CD4-positive, alpha-beta T cell treated with Interleukin-1 beta for 1 hour (primary cell): ENCODE measurements at places on chromosomes 7 and 10.
A peak's percentile ranks its signal among the peaks of the same experiment; 100 is the strongest.

DNA sequence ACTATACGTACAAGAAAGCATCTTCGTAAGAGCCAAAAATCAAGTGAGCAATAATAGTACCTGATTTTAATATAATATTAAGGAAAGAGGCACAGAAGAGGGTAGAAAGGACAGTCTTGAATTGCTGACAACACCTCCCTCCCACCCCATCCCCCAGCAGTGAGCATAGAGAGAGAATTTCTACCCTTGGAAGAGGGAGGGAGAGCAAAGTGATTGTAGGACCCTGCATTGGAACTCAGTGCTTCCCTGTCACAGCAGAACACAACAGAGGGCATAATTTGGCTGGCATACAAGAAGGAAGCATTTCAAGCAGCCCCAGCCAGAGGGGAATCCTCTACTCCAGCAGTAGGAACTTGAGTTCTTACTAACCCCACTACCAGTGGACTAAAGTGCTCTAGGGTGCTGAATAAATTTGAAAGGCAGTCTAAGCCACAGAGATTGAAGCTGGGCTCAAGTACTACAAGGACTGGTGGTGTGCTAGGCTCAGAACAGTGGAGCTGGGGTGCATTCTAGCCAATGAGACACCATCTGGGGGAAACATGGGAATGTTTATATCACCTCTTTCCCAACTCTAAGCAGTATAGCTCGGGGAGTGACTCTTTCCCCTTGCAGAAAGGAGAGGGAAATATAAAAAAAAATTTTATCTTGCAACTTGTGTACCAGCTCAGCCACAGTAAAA lies 44.2 kb downstream of the PCLO start:
- no peak for DNase-seq

GRCh38 chr7:38928506-38928905 lies 19.5 kb upstream of the VPS41 start:
- DNase-seq = no peak

DNA sequence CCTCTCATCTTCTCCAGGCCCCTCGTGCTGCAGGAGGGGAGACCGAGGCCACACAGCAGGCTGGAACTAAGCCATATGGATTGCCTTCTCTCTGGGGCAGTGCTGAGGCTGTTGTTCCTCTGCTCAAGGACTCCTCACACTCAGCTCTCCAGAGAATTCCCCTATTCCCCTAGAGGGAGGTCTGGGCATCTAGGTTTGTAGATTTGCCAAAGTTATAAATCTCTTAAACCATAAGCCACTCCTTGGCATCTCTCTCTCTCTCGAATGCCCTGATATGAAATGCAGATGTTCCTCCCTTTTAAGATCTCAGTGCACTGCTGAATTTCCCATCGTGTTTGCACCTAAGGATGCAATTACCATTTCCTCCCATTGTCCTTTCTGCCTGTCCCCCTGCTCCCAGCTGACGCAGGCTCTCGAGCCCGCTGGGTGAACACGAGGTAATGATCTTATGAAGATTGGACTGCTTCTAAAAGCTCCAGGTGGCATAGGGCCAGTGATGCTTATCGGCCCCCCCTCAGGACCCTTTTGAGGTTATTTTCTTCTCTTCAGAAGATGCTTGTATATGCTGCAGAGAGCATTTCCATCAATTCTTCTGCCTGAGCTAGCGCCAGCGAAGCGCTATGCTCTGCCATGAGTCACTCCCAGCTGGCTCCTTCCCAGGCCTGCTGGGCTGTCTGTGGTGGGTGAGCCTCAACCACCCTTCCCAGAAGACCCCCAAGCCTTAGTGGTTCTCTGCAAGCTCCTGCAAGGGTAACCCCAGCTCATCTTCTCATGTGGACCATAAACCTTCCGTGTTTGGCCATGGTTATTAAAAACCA lies 41.6 kb upstream of the AQP1 start:
- DNase-seq = no peak

- DNase-seq = no peak
Measured at GRCh38 chr10:47381427-47382379, 2.4 kb downstream of the ZNF488 start.

DNA sequence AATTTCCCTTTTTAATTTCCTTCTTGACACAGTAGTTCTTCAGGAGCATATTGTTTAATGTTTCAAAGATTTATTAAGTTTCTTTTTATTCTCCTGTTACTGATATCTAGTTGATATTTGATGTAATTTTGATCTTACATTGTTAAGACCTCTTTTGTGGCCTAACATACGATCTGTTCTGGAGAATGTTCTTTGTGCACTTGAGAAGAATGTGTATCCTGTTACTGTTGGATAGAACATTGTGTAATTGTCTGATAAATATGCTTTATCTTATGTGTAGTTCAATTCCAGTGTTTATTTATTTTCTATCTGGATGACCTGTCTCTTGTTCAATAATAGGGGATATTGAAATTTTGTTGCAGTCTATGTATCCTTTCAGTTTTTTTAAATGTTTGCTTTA lies 106.7 kb downstream of the ITGB1 start:
- no peak for DNase-seq

DNA sequence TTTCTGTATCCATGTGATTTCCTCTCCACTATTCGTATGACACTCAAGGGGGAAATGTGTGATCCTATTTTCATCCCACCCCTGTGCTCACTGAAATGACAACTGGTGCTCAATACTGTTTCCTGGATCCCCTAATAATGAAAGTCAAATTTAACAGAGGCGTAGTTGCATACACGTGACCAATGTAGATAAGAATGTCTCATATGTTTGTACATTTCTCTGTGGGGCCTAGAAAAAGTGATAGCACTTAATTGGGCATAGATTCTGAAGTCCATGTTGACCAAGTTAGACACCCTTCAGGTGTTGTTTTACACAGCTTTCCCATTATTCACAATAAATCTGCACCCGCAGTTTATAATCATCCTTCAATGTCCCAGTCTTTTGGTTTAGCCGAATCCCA lies 59.1 kb downstream of the JAZF1 start:
- no peak for DNase-seq

GRCh38 chr10:44340557-44340956 lies 44.3 kb downstream of the CXCL12 start:
- DNase-seq = no peak

DNA sequence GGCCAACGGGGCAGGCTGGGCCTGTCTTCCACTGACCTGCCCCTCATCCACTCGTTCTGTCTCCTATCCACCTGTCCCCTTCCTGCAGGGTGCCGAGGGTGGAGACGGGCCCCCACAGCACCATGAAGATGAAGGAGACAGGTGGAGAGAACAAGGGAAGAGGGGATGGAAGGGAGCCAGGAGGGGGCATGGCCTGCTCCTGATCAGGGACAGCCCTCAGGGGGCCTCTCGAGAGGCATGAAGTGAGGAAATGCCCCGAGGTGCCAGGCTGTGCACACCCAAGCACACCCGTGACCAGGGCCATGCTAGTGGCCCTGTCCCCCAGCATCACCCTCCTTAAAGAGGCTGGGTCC lies 111.2 kb downstream of the ZMIZ1 start:
- no peak for DNase-seq

DNA sequence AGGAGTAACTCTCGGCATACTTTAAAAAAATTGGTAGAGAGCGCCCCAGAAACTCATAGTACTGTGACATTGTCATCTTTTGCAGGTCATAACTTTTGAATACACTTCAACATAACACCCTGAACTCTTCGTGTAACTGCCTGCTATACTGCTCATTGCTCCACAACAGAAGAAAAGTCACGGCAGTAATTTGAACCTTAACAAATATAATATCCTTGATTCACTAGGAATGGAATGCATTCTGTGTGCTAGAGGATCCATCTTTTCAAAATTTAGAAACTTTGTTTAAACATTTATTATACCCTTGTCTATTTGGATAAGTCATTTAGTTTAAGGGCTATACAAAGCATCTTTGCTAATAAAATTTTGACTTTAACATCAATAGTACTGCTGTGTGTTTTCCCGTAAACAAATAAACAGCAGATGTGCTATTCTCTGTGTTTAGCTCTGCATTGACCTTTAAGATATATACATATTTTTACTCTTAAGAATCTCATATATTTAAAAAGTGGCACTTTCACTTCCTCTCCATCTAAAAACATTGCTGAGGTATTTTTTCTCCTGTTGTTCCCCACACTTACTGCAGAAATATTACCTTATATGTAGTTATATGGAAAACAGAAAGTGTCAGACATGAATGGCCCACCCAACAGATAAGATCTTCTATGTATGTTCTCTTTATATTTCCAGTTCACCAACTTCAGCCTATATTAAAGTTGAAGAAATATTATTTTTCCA lies 217.6 kb upstream of the TMEM229A start:
- no peak for DNase-seq

DNA sequence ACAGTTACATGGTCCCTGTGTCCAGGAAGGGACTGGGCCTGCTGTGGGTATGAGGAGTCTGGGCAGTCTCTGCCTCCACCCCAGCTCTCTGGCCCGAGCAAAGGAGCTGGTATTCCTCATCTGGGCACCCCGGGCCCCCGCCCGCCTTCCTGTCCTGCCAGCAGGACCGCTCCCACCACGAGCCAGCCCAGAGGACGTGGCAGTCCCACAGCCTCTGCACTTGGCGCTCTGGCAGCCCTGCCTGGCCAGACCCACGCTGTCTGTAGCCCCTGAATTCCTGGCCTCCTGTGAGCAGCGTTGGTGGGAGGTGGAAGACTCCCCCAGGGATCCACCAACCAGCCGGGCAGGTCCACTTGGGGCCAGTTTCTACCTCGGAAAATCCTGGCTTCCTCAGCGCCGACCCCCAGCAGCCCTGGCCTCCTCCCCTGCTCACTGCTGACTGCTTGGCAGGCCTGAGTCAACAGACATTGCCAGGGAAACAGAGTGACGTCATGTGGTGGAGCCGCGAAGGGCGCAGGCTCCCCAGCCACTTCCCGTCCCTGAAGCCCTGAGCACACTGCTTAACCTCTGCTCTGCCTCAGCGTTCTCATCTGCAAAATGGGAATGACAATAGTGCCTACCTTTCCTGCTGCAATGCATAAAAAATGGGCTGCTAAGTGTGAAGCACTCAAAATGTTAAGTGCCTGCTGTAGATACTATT lies 21.6 kb upstream of the LIMK1 start:
- DNase-seq = peak; percentile 84

DNA sequence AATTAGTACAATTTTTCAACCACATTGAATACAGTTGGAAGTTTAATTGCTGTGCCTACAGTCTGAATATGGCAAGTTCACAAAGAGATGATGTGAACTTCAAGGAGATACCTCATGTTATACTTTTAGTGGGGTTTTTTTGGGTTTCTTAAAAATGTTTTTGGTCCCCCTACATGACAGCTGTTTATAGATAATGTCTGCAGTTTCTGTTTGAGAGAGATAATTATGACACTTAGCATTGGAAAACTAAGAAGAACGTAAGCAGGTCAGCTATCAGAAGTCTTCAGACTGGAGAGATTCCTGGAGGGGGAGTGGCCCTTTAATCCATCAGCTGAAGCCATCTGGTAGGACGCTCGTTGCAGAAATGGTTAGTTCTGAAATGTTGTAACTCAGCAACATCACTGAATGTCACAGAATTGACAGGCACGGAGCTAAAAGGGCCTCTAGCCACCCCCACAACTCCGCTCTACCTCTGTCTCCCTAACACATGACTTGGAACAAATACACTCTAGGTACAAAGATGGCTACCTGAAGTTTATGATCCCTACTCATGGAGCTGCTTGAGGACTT lies 29.0 kb downstream of the TIMM23 start:
- no peak for DNase-seq

DNA sequence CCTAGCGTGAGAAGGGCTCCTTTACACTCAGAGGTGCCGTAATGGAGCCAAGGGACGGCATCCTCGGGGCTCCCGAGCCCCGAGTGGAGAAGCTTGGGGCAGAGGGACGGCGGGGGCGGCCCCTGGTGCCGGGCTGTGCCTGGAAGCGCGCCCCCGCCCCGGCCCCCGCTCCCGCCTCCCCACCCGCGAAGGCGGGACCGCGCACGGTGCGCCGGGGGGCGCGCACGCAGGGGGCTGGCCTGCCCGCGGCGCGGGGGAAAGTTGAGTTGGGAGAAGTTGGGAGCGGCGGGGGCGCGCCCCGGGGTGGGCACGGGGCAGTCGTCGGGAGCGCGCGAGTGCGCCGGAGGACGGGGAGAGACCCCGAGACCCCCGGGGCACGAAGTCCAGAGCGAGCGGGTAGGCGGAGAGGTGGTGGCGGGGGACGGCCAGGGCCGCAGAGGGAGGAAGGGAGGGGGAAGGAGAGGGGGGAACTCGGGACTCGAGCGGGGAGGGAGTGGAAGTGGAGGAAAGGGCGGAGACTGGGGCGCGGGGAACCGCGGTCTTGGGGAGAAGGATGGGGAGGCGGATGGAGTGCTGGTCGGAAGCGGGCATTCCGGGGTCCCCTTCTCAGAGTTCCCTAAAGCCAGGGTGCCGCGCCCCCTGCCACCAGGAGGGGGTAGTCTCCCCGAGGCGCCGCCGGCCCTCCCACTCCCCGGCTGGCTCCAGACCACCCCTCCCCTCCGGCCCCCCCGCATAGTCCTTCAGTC lies at the start of gene SLC4A2:
SLC4A2 (plus strand) TSS at position 223 of the 746 bp plus-strand sequence. CDS start 2,399 bp downstream, outside the sequence.
- peak; percentile 72 for DNase-seq

GRCh38 chr7:2101630-2102374 lies 130.9 kb downstream of the MAD1L1 start:
- no peak for DNase-seq

DNA sequence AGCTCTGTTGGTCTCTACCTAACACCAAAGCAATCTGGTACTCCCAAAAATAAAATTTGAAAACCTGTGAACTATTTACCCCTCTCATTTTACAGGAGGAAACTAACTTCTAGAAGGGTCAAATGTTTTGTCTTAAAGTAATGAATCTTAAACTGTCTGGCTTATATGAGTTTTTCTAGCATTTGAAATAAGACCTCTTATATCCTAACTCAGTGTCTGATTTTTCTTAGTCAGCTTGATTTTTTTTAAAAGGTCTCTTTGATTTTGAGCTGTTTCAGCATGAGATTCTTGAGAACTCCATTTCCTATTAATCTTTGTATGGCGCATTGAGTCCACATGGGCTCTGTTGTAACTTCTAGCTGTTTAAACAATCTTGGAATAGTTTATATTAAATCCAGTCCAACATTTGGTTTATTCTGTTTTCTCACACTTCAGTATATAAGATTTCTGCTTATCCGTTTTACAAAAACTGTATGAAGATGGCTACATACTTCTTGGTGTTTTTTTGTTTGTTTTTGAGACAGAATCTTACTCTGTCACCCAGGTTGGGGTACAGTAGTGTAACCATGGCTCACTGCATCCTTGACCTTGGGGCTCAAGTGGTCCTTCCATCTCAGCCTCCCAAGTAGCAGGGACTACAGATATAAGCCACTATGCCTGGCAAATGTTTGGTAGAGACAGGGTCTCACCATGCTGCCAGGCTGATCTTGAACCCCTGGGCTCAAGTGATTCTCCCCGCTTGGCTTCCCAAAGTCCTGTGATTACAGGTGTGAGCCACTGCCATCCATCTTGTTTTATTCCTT lies 91.1 kb downstream of the PPP1R9A start:
- DNase-seq = no peak

DNA sequence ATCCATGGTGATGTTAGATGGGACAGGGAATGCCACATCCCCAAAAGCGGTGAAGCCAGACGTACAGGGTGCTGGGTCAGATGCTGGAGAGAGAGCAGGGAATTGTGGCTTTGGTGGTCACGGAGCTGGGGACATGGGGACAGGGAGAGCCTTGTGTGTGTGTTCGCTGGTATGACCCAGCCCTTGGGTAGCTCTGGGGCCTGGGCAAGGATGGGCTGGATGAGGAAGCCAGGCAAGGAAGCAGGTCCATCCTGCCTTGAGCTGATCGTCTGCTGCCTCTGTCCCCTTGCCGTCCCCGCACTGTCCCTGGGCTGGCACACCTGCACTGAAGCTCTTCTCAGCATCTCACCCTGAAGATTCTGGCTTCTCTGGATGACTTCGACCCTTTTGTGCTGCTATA lies 15.4 kb upstream of the CLDN4 start:
- DNase-seq = no peak

- DNase-seq = no peak
Measured at GRCh38 chr7:77460057-77460486, 43.9 kb upstream of the GSAP start.

GRCh38 chr7:148223738-148224137 lies 366.8 kb upstream of the C7orf33 start:
- DNase-seq = no peak
